ENCODE measurements at places on chromosomes 1 and 21.

DNA sequence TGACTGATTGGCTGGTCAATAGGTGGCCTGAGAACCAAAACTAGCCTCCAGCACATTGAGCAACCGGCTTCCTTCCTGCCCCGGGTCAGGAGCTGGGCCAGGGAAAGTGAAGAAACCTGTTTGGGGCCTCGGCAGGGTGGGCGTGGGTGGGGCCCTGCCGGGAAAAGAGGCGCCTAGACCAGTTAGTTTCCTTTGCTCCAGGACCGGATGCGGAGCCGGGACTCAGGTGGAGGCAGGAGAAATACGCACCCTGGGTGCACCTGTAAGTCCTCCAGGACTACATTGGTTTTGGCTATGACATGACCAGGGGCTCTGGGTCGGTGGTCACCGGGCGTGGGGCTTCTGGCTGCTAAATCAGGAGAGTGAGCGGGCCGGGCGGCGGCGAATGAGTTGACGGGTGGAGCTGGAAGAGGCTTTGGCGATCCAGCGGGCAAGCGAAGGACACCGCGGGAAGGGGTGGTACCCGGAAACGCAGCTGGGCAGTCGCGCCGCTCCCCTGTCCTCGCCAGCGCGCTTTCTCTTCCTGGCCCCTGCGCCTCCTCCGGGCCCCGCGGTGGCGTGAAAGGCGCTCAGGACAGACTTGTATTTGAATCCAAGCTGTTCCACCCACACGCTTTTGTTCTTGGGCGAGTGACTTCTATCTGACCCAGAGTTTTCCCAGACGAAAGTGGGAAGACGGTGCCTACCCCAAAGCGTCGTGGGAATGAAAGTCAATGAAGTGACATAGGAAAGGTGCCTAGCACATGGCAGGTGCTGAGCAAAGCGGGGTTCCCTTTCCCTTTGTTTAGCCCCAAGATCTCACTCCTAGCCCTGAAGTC lies 30.6 kb upstream of the JUN start:
- no peak for DNase-seq

- DNase-seq = no peak
Observed at GRCh38 chr1:206582971-206583706, 29.1 kb downstream of the EIF2D start.

GRCh38 chr1:3598051-3598491 lies 13.2 kb downstream of the MEGF6 start:
- no peak for DNase-seq

- no peak for DNase-seq
Observed at GRCh38 chr1:62508187-62508758, 71.4 kb downstream of the USP1 start.

GRCh38 chr1:223700942-223701637 lies 11.2 kb upstream of the CAPN2 start:
- DNase-seq = no peak

DNA sequence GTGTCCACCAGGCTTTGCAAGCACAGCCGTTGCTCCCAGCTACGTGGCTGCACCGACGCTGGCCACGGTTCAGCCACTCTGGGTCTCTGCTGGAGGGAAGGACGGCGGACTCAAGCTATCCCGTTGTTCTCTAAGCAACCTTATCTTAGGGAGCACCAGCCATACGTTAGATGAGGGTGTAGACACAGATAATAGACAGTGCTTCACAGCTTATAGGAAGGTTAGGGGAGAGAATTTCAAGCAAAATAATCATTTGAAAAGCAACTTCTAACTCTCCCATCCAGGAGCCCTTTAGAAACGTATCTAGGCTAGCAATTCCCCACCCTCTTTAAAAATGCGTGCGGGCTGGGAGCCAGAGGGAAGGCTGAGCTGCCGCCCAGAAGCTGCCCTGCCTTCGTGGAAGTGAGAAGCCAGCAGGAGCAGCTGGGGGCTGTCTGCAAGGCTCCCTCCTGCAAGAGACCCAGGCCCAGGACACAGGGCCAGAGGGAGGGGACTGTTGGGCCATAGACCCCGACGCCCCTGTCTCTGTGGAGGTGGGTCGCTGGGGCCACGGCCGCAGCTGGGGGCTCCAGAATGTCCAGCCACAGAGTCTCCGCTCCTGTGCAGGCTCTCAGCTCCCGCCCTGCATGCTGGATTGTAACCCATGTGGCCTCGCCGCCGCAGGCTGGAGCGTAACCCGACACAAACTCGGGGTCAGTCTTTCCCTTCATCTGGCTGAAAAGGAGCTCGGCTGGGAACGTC lies 31.2 kb upstream of the COL6A2 start:
- no peak for DNase-seq

DNA sequence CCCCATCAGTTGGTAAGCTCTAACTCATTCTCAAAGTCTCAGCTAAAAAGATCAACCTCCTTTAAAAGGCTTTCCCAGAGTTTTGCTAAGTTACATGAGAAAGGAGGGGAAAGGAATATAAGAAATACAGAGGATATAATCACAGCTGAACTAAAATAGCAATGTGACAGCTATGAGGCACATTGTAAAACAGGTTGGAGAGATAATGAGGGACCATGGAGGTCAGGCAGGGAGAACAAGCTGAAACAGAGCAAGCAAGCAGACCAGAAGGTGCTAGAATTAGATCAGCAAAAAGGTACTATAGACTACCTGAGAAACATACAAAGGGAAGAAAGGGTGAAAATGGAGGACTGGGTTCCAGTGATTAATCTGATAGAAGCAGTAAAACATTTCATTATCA lies 28.5 kb downstream of the GPATCH2 start:
- no peak for DNase-seq

- DNase-seq = no peak
Observed at GRCh38 chr1:55204997-55205396, 10.2 kb downstream of the USP24 start.

DNA sequence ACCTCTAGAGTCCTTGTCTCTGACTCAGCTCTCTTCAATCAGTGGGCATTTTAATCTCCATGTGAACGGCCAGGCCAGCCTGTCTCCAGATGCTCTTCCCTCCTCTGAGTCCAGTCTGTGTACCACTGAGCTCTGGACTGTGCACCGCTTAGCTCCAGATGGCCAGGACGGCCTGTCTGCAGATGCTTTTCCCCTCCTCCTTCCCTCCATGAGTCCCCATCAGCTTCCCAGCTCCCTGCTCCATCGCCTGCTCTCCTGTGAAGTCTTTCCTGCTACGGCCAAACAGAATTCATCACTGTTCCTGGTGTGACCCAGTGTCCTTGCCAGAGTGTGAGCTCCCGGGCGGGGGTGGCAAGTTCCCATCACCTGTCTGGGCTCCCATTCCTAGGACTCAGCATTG lies 42.0 kb downstream of the STUM start:
- no peak for DNase-seq

DNA sequence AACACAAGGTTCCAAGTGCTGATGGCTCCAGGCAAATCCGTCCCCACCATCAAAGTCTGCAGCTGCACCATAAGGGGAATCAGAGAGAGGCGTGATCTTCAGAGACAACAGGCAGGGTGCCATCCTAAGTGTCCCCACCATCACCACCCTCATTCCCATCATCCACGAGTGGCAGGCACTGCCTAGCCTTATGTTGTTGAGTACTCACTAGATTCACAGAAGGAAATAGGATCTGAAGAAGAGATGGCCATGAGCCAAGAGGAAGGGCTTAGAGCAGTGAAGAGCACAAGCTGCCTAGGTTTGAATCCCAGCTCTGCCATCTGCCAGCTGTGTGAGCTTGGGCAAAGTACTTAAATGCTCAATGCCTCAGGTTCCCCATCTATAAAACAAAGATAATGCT lies 207.3 kb upstream of the CSF3R start:
- no peak for DNase-seq

DNA sequence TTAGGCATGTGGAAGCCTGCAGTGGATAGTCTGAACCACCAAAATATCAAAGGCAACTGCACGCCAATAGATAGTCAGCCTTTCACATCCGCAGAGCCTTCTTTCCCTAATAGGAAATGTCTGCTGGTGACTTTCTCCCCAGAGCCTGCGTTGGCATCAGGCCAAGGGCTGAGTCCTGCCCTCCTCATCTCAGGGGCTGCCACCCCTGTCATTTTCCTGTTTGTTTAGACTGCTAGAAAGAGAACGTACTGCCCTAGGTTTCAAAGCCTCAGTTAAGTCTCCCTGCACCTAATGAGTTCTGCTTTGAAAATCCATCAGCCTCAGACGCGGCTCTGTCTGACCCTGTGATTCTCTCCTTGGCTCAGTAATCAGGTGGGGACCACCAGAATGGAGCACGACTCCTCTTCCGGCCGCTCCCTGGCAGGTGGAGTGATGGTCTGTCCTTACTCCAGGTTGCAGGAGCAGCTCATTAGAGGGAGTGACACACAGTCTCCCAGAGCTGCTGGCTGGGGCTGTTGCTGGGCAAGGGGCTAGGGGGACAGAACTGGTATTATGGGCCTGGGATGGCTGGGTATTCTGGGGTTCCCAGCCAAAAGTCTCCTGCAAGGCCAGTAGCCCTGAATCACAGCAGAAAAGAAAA lies 27.3 kb downstream of the STUM start:
- no peak for DNase-seq

DNA sequence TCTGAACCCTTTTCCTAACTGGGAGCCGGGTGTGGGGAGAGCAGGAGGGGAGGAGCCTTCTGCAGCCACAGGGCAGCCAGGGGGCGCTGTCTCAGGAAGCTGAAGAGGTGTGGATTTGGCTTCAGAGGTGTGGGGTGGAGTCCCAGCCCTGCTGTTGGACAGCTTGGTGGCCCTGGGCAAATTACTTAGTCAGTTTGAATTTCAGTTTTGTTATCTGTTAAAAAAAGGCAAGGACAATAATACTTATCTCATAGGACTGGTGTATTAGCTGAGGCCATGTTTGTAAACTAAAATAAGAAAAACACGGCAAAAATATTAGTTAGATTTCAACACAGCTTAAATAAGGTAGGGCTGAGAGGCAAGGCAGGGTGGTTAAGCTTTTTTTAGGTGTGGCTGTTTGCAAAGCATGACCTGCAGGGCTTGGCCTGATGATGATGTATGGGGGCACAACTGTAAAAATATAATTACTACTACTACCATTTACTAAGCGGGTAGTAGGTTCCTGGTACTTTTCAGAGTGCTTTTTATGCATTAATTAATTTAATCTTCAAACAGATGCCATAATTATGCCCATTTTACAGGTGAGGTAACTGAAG lies 111.8 kb downstream of the PLXNA2 start:
- peak; percentile 21 for DNase-seq

DNA sequence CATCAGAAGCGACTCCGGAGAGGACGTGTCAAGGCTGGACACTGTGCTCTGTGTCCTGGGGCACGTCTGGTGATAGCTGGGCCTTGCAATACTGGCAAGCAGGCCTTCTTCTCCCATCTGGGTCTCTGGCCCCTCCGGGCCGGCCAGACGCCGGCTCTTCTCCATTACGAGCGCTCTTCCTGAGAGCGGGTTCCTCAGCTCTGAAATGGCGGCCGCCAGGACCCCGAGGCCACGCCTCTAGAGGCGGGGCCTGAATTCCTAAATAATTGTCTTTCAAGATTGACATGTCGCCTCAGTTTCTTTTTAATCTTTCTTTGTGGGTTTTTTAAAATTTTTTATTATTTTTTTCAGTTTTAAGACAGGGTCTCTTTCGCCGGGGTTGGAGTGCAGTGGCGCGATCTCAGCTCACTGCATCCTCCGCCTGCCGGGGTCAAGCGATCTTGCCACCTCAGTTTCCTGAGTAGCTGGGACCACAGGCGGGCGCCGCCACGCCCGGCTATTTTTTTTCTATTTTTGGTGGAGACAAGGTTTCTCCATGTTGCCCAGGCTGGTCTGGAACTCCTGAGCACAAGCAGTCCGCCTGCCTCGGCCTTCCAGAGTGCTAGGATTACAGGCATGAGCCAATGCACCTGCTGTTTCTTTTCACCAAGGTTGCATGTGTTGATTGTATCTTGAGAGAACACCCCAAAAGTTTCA lies 9.2 kb downstream of the RNF2 start:
- no peak for DNase-seq

DNA sequence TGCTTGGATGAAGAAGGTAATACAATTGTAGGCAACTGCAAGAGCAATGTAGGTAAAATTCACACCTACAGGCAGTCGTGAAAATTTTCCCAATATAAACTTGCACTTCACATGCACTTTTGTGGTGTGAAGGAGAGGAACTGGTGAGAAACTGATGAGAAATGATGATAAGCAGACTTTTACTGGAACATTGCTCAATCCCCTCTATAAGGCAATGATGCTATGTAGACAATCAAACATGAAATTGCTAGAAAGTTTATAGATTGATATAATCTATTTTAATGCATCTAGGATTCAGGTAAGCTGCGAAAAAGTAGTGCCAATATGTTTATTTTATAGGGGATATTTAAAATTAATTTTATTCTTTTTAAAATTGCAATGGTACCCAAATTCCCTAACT lies 802.2 kb downstream of the KCNT2 start:
- DNase-seq = no peak

DNA sequence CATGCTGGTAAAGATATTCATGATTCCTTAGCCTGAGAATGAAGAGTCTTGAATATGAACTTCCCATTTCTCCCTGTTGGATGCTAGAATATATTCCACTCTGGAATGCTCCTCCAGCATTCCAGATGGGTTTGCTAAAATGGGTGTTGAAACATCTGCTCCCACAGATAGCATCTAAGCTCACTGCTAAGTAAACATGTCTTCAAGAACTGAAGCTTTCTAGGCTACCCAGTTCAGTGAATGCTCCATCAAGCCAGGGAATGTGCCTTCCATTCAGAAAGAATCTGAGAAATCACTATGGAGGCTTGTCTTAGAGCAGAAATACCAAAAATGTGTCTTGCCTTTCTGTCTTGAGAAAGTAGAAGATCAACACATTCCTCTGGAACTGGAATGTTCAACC lies 81.1 kb downstream of the TNFSF18 start:
- no peak for DNase-seq

GRCh38 chr1:155226910-155227260 lies 18.4 kb downstream of the MTX1 start:
- no peak for DNase-seq

DNA sequence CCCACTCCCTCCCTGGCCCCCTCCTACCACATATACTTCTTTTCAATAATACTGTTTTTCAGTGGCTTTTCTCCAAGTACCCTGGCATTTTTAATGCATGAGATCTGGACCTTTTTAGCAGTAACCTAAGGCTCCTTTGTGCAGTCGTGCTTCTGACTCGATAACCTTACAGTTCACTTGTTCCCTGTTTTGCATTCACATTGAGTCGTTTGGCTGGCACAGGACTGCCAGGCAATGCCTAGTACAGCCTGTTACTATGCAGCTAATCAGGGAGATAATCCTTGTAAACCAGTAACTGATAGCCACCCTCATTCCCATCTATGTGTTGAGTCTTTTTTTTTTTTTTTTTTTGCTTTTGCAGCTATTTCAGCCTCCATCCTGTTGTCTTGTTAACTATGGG lies 3.7 kb downstream of the ATP1B1 start:
- no peak for DNase-seq

- no peak for DNase-seq
Observed at GRCh38 chr21:31078216-31078615, 39.9 kb upstream of the KRTAP19-8 start.

GRCh38 chr1:209456878-209457277 lies 126.6 kb upstream of the CAMK1G start:
- DNase-seq = no peak

DNA sequence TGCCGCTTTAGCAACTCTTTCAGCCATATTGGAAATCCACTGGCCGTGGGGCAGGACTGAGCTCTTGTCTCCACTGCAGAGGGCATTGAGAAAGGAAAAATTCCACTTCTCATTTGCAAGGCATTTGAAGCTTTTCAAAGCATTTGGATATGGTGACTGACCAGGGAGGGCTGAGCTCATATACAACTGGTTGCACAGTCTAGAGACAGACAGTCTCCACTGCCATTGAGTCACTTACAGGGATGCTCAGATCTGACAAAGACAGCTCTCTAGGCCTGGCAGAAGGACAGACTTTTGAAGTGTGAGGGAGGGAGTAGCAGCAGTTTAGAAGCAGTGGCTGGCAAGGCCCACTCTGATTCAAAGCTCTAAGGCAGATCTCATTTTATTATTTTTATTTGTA lies 24.2 kb downstream of the NCF2 start:
- no peak for DNase-seq
